ENCODE measurements at places on chromosomes 4 and X.

- no peak for DNase-seq
Observed at GRCh38 chr4:110483516-110483915, 7.6 kb downstream of the ENPEP start.

DNA sequence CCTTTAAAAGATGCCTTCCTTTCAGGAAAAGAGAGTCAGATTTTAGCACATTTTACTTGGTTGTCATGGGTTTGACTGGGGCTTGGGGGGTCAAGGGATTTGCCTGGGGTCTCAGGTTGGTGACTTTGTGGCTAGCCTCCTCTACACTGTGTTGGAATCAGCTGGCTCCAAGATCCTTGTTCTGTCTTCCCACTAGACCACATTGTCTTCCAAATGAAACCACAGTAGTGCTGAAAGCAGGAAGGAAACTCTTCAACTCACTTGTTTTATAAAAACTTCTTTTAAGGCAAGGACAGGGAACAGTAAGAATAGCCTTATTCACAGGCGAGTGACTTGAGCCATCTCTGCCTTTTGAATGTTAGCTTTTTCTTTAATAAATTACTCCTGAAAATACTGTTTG is 37.0 kb upstream of the OTUD4 start:
- no peak for DNase-seq

GRCh38 chr4:53680598-53680997 is 89.3 kb upstream of the LNX1 start:
- DNase-seq, result no peak

DNA sequence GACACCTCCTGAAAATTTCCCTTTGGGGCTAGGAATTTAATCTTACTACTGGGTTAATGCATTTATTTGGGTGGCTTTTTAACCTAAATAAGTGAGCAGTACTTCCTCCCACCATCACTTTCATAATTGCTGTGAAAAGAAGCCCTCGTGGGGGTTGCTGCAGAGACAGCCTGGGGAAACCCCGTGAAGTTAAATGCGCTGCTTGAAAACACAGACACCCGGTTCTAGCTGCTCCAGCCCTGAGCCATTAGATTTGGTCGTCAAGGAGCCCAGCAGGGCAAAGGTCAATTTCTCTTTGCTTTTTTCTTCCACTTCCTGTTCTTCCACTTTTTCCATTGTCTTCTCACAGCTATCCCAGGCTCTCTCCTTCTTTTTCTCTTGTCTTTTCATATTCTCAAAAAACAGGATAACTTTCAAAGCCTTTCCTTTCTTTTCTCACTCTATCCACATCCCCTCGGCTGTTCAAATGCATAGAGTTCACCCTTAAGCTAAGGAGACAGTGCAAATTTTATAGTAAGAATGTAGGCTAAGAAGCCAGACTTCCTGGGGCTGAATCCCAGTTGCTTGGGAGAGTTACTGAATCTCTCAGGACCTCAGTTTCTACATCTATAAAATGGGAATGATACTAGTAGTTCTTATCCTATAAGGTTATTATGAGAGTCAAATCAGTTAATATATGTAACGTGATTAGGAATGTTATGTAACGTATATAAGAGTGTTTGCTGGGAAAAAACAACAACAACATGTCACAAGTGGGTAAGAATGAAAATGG is 91.5 kb upstream of the ZNF827 start:
- no peak for DNase-seq

DNA sequence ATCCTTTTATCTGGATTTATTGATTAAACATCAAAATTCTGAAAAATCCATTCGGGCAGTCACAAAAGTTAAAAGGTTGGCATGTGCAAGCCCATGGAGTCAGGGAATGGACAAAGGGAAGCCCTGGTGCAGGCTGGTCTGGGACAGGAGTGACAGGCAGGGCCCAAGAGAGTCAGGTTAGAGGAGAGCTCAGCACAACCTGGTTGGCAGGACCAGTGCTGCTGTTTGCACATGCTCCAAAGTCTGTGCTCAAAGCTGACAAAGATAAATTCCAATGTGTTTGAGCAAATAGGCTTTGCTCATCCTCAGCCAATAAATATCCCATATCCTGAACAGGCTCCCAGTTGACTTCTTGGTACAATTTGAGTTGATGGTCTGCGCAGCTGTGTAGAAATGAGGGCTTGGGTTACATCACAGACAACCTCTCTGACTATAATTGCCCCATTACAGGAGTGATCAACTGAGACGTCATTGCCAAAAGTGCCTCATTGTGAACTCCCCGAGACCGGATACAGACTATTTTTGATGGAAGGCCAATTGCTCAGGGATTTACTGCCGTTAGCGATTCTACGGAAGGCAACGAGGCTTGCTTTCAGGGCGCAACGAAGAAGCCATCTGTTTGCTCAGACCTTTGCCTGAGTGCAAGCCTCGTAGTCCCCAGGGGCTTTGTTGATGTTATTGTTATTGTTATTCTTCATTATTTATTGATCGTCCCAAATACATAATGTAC is 1008.1 kb upstream of the TENM3 start:
- no peak for DNase-seq

DNA sequence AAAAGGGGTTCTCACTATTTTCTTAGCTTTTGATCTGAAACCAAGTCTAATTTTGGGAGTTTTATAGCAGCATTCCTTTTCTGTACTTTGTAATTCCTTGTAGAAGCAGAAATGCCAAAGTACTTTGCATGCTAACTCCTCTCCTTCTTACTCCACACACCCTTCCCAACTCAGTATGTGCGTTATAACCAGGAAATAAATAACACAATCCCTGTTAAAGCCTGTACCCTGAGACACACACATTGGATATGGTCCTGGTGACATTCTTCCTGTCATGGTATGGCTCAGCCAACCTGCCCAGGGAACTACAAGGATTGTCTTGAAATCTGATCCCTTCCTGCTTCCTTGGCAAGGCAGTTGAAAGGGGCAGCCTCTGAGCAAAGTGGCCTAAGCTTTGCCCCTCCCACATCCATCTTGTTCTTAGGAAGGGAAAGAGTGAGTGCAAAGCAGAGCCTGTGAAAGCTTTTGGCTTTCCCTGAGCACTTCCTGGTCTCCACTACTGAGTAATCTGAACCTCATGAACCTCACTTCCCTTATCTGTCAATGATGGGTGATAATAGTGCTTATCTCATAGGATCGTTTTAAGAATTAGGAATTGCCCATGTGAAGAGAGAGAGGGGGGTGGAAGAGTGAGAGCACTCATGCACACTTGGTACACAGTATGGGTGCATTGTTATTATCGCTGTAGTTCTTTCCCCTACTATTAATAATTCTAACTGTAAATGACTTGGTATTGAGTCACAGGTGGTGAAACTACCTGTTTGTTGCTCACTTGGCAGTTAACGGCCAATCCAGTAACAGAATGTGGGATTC is 109.3 kb downstream of the AFF2 start:
- no peak for DNase-seq

- DNase-seq, result no peak
Observed at GRCh38 chr4:151950993-151951670, 190.3 kb upstream of the GATB start.

DNA sequence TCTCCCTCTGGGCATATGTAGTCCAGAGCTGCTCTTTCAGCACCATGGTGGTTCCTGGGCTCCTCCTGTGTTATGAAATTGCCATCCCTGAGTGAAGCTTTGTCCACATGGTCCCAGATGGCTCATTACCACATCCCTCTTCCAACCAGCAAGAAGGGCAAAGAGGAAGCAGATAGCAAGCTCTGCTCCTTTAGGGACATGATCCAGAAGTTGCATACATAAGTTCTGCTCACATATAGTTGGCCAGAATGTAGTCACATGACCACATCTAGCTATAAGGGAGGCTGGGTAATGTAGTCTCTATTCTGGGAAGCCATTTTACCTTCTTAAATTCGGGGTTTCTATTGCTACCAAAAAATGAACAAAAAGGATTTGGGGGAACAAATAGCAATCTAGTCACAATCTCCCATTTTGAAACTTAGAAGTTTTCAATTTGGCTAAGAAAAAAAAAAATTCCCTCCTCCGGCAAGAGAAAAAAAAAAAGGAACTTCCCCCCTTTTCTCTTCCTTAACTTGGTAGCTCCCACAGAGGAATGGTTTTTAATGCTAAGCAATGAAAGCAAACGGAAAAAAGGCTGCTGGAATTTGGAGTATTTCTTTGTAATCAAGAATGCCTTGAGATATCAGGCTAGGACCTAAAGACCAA is 88.2 kb upstream of the USP9X start:
- no peak for DNase-seq

DNA sequence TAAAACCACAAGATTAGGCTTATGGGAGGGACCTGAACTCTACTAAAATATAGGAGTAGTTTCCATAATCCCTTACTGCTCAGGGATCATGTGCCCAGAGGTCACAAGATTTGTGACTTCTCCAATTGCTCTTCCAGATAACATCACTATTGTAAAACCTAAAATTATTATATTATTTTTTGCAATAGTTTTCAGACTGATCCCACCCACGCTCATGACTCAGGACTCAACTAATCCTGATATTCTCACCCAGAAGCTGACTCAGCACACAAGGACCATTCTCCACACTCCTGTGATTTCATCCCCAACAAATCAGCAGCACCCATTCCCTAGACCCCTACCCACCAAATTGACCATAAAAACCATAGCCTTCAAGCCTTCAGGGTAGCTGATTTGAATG is 24.0 kb upstream of the RPL34 start:
- no peak for DNase-seq

GRCh38 chr4:24664956-24665355 is 80.6 kb upstream of the DHX15 start:
- DNase-seq, result no peak

DNA sequence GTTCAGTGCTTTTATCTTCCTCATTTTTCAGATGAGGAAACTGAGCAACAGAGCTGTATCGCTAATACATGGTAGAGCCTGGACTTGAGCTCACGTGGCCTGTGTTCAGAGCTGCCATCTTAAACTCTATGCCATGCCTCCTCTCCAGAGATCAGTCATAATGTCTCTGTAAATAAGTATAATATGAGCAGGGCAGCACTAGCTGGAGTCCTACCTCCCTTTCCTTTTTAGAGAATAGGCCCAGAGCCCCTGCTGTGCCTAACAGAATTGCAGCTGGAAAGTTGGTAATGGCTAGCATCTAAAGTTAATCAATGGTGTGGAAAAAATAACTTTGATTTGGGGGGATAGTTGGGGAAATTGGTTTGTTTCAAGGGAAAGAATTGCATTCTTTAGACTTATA is 20.4 kb downstream of the CASP6 start:
- DNase-seq, result no peak

- DNase-seq, result no peak
Observed at GRCh38 chr4:94430406-94430805, 21.3 kb upstream of the PDLIM5 start.

DNA sequence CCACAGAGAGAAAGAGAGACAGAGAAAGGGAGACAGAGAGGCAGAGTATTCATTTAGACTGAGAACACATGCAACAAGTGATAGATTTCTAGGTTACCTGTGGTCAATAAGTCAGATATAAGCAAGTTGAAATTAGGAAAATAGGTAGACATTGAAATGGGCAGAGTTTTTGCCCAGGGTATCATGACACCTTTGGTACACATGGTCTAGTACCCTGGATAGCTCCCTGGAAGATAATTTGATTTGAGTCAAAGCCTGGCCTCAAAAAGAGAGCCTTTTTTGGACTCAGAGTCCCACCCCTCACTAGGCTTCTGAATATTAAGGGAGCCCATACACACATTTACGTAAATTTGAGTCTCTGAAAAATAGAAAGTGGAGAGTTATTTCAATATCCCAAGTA is 4.0 kb upstream of the RPS6KA6 start:
- DNase-seq, result no peak

- no peak for DNase-seq
Observed at GRCh38 chr4:149311076-149311475, 504.6 kb downstream of the IQCM start.

GRCh38 chrX:53445977-53446376 is 11.8 kb upstream of the HSD17B10 start:
- no peak for DNase-seq

- no peak for DNase-seq
Observed at GRCh38 chr4:65202165-65202852, 468.0 kb downstream of the EPHA5 start.

DNA sequence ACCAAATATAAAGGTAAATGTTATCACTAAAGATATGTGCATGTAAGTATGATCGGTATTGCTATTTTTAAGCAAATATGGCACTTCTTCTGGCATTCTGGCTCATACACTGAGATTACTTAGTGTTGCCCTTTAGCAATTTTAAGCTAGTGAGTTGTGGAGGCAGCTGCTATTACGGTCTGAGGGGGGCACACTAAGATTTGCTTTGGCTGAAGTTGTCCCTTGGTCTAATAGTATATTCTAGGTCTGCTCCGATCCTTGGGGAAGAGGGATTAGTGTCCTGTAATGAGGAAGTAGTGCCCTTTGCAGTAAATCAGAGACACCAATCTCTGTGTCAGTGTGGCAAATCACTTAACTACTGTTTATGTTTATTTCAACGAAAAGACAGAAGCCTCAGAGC is 196.5 kb upstream of the FTHL17 start:
- no peak for DNase-seq
